ENCODE measurements at places on chromosomes 2 and 18.
A peak's percentile ranks its signal among the peaks of the same experiment; 100 is the strongest.

DNA sequence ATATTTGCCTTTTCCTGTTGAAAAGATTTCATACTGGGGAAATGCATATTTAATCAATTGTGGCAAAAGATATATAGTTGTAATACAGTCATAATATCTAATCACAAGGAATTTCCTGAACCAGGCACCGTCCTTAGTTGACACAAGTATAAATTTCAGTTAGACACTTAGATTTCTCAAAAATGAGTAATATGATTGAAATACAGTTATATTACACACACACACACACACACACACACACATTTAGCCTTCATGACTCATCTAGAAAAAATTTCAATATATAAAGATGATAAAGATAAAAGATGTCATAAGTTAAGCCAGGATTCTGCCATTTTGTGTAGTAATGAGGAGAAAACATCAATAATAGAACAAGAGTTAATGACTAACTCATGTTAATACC, 258.4 kb upstream of the ZNF804A start:
- no peak for DNase-seq

GRCh38 chr18:10514601-10515000, 11.2 kb upstream of the NAPG start:
- DNase-seq, result no peak

DNA sequence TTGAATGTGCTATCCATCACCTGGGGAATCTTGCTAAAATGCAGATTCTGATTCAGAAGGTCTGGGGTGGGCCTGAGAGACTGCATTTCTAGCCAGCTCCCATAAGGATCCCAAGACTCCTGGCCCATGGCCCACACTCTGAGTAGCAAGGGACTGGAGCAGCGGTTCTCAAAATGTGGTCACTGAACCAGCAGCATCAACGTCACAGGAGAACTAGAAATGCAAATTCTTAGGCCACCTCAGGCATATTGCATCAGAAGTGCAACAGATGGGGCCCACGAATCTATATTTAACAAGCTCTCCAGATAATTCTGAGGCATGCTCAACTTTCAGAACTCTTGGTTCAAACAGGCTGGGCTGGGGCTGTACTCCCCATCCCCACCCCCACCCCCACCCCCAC, 74.6 kb downstream of the DHRS9 start:
- no peak for DNase-seq

DNA sequence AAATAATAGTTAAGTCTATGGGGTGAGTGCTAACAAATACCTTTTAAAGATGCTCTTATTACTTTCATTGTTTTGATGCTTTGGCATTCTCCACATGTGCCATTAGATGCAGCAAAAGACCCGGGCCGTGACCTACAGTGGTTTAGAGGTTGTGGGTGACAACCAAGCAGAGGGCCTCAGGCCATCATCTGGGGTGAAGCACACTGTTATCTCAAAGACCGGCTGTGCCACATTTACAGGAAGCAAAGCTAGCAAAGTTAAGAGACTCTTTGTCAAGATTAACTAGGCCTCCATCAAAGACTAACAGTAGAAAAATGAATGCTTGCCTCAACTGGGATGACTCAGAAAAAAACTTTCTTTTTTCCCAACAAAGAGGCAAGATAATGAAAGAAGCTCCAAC, 695.3 kb downstream of the SATB2 start:
- DNase-seq, result no peak

GRCh38 chr2:224689539-224689938, 26.6 kb downstream of the CCDC195 start:
- peak; percentile 32 for DNase-seq

DNA sequence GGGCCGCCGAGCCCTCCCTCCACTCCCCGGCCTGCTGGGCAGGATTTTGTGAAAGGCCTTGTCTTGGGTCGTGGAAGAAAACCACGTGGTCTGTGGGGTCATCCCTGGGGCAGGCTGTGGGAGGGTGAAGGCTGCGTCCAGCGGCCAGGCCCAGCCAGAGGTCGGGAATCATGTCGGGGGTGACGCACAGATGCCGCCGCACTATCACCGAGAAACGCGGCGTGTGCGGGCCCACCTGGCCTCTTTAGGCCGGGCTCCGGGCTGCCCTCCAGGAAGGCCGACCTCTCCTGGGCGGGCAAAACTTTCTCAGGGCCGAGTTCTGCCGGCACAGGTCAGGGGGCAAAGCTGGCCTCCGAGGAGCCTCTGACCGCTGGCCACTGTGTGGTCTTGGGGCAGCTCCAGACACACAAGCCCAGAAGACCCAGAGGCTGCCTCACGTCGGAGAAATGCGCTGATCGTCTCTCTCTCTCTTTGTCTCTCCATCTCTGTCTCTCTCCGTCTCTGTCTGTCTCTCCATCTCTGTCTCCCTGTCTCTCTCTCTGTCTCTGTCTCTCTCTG, 28.4 kb downstream of the NFATC1 start:
- no peak for DNase-seq

DNA sequence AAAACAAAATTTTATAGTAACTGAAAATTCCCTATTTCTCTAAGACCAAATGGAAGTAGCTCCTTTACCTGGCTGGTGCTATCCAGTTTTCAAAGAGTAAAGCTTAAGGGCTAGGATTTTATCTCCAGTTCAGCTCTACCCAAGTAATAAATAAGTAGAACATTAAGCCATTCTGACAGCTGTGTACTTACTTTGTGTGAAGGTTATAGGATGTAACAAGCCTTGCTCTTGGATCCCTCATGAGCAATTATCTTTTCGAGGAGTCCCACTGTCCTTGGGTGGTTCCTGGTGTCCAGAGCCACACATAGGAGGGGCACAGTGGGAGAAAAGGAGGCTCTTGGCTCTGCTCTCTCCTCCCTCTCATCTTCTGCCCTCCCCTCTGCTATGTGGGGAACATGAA, 45.5 kb downstream of the KIF5C start:
- no peak for DNase-seq

DNA sequence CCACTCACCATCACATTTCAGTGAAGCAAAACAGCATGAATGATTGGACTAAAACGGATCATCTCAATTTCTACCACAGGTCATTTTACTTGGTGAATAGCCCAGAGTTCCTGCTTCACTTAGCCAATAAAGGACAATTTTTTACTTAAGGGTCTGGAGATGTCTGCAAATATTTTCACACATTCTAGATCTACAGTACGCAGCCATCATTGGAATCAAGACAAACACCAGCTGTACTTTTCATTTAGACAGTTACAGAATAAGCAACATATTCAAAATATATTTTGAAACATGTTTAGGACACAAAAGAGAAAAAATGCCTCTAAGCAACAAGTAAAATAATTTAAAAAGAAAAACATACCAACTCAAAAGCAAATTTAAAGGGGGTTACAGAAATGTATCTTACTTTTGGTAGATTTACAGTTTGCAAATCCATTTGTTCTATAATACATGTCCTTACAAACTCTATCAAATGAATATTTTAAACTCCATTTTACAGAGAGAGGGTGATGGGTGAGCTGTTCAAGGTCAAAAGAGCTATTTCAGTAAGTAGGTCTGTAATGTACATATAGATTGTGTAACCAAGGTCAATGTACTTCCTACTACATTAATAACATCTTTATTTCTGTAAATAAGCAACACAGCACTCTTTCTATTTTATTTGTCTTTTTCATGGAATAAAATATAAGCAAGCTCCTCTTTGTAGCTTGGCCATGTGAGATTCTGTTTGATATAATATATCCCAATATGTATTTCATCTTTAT, 13.4 kb downstream of the PPP1R1C start:
- peak; percentile 52 for DNase-seq

DNA sequence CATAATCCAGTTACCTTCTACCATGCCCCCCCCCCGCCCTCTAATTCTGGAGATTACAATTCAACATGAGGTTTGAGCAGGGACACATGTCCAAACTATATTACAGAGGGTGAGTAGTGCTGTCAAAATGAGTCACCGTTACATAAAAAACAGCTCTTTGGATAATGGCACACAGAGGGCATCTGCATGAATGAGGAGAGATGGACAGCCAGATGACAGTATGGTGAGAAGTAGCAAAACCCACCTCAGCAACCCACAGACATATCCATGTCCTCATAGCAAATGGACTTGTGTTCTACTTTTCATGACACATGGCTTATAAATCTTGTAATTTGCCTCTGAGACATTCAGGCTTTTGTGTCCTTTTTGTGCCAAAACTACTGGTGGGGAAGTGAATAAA, 132.0 kb downstream of the EML6 start:
- DNase-seq, result no peak

DNA sequence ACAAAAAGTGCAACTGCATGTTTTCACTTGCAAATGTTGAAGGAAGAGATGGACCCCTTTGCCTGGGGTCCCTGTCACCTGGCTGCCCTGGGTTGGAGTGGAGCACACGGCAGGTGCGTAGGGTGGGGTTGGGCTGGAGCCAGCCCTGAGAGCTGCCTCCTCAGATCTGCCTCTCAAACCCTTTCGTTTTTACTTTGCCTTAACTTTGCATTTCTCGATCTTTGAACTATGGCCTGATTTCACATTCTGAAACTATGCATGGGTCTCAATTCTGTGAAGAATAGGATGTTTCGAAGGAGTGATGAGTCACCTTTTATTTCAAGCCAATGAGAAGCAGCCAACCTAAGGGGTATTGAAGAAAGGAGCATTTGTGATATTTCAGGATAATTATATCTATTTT, 132.8 kb downstream of the ACOXL start:
- no peak for DNase-seq

DNA sequence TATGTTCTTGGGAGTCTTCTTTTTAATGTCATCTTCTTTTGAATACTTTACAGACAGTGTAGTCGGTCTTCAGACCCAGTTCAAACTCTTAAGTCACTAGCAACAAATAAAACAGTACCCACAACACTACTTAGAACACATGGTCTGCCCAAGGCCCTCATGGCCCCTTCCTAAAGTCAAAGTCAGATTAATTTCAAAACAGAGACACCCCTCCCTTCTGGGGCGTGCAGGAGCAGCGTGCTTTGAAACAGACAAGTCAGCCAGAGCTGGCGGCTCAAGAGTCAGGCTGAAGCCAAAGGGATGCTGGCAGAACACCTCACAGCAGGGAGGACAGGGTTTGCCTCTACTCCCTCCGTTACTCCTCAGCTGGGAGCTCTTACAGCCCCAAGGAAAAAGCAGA, 77.5 kb downstream of the TFCP2L1 start:
- DNase-seq, result no peak

DNA sequence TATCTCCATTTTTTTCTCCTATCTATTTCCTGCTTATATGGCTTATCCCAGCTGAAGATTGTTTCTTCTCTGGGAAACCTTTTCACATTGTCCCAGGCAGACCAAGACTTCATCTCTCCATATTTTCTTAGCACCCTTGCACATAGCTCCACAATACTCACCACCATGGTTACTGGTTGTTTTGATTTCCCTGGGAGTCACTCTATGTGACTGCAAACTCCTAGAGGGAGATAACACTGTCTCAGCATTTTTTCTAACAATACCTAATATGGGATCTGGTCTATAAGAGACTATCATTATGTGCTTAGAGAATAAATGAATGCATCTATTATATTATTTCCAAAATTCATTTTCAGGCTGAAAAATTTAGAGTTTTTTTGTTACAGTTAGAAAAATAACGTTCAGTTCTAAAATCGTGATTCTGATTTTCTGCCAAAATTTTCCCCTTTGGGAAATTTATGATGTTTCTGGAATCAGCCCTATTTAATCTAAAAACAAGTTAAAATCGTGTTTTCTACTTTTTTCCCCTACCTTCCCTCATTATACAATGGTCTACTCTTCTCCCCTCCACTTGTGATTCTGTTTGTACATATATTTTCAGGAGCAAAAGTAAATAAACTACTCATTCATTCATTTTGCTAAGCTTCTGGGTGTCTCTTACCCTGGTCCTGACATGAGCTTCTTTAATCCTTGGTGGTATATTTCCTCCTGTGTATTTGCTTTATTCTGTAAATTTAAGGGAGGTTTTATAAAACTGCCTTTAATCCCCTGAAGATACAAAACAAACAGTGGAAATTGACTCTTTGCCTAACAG, 95.4 kb downstream of the HNMT start:
- DNase-seq, result no peak

GRCh38 chr2:14114275-14114674, 518.2 kb upstream of the LRATD1 start:
- DNase-seq, result no peak

- DNase-seq, result no peak
Measured at GRCh38 chr2:109675666-109676345, 61.6 kb downstream of the SOWAHC start.

- DNase-seq, result no peak
Measured at GRCh38 chr2:187329586-187329985, 118.5 kb downstream of the CALCRL start.

GRCh38 chr2:65017335-65017734, 28.1 kb downstream of the SLC1A4 start:
- no peak for DNase-seq

DNA sequence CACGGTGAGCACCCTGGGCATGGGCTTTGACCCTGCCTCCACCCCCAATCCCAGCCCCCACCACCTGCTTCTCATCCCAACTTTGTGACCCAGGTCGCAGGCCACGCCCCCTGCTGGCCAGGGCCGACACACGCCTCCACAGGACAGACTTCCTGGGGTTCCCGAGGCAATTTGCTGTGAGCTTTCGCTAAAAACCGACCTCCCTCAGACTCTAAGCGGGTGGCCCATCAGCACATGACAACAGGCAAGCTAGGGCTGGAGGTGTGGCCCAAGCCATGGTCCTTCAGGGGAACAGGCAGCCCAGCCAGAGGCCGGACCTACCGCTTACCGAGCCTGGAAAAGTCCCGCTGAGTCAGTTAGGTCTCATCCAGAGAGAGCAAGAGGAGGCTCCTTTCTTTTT, 31.9 kb downstream of the C1QL2 start:
- no peak for DNase-seq

DNA sequence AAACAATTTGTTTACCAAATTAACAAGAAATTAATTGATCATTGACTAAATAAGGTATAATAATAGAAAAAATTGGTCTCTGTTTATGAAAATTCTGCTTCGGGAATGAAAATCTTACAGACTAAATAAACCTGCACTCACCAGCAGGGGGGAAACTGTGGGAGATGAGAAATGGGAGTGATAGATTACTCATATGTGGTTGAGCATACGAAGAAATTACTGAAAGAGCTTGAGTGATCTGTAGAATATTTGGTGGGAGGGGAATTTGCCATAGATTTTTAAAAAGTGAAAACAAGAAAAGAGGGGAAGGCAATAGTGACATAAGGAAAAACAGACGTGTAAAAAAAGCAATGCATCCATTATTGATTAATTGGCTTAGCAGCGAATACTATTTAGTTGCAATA, 2.2 kb downstream of the HMSD start:
- peak; percentile 42 for DNase-seq

- no peak for DNase-seq
Measured at GRCh38 chr2:17611036-17611435, 70.5 kb downstream of the VSNL1 start.

DNA sequence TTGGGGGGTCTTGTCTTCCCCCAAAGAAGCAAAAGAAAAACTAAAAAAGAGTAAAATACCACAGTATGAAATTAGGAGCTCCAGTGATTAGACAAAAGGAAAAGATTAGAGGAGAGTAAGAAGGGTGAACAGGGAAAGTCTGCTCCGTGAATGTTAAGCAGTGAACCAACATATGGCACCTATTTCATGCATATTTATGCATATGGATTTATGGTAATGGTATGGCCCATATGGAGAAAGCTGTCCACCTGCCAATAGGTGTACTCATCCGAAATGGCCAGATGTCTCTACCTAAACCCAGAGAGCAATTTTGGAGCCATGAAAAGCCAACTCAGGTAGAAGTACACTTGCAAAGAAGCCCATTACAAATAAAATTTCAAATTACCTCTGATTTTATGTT, 404.0 kb upstream of the RAB6C start:
- DNase-seq, result no peak
